ENCODE measurements at places on chromosomes 5 and 9. TPM values are rescaled to one million over a fixed set of nuclear protein-coding genes. Genes with fewer than 3 reads are reported as not detected.

WHRN gene
- 12.8 TPM for total RNA-seq

INSL6 gene
- not detected for total RNA-seq

UAP1L1 gene
- total RNA-seq, result 3.6 TPM

PLPP7 gene
- total RNA-seq, result 2.8 TPM

TMEM232 gene
- total RNA-seq, result 3.0 TPM

FBXO4 gene
- 1.8 TPM for total RNA-seq

PRUNE2 gene
- 4.3 TPM for total RNA-seq

FAM78A gene
- total RNA-seq, result 5.5 TPM

DMRT3 gene
- not detected for total RNA-seq

IRX2 gene
- 8.0 TPM for total RNA-seq

SH3GL2 gene
- 2.1 TPM for total RNA-seq

C9orf50 gene
- total RNA-seq, result not detected

DND1 gene
- 1.6 TPM for total RNA-seq

CDX1 gene
- not detected for total RNA-seq

ADAMTSL1 gene
- 0.19 TPM for total RNA-seq

ZNF454 gene
- total RNA-seq, result not detected

PSAT1 gene
- total RNA-seq, result 64.4 TPM

NUTM2G gene
- total RNA-seq, result not detected

PCDHB12 gene
- total RNA-seq, result 1.2 TPM

MEIKIN gene
- total RNA-seq, result not detected

PCDHA10 gene
- total RNA-seq, result 15.6 TPM

INSL4 gene
- not detected for total RNA-seq

MAMDC4 gene
- 13.1 TPM for total RNA-seq

CAMK2A gene
- 0.63 TPM for total RNA-seq

RAD17 gene
- total RNA-seq, result 30.5 TPM

ANKRD31 gene
- 0.29 TPM for total RNA-seq

KCNIP1 gene
- 0.34 TPM for total RNA-seq

Data from endodermal cell (in vitro differentiated cells).